T-helper 1 cell (primary cell): ENCODE measurements at places on chromosomes 3 and 15.

GRCh38 chr3:190458040-190458439 lies 8.3 kb upstream of the TMEM207 start:
- no peak for DNase-seq

GRCh38 chr15:55530861-55531313 lies 22.9 kb upstream of the DNAAF4 start:
- DNase-seq: no peak

DNA sequence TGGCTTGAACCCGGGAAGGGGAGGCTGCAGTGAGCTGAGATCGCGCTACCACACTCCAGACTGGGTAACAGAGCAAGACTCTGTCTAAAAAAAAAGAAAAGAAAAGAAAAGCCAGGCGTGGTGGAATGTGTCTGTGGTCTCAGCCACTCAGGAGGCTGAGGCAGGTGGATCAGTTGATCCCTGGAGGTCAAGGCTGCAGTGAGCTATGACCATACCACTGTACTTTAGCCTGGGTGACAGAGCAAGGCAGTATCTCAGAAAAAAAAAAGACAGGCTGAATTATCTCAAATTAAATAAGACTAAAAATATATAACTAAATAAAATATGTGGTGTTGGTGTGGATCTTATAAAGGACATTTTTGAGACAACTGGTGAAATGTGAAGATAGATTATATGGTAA lies 20.6 kb downstream of the SMARCC1 start:
- no peak for DNase-seq

DNA sequence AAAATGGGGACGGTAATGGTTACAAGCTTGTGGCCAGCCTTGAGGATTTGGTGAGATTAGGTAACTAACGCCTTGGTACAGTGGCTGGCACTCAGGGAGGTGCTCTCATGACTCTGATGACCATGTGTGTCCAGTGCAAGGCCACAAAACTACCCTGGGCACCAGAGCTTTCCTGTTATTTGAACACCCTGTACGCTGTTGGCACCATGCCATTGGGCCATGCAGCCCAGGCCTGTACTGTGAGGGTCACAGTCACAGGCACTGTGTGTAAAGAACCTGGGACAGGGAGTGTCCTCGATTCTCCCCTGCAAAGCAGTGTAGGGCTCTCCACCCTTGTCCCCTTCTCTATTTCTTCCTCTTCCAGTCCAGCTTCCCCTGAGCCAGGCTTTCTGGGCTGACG lies 6.3 kb downstream of the TMEM43 start:
- DNase-seq: no peak

DNA sequence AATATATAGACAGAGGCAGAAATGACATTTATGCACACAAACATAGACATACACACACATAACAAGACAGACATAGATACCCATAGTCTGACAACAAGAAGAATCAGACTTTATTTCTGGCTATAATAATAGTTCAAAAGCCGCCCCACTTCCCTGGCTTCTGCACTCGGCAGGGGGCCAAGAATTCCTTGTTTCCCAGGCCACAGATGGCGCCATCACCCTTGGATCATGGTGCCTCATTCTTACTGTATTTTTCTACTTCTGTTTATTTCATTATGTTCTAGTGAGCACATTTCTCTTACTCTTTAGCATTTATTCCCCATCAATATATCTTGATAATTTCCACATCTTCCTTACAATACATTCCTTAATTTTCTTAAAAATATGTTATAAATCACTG lies 387.5 kb downstream of the NLGN1 start:
- DNase-seq: no peak
